ENCODE measurements at places on chromosomes 3 and 15.
A peak's percentile ranks its signal among the peaks of the same experiment; 100 is the strongest.

GRCh38 chr3:195441992-195442572, 738 bp downstream of the ACAP2 start:
- DNase-seq: peak; percentile 21

DNA sequence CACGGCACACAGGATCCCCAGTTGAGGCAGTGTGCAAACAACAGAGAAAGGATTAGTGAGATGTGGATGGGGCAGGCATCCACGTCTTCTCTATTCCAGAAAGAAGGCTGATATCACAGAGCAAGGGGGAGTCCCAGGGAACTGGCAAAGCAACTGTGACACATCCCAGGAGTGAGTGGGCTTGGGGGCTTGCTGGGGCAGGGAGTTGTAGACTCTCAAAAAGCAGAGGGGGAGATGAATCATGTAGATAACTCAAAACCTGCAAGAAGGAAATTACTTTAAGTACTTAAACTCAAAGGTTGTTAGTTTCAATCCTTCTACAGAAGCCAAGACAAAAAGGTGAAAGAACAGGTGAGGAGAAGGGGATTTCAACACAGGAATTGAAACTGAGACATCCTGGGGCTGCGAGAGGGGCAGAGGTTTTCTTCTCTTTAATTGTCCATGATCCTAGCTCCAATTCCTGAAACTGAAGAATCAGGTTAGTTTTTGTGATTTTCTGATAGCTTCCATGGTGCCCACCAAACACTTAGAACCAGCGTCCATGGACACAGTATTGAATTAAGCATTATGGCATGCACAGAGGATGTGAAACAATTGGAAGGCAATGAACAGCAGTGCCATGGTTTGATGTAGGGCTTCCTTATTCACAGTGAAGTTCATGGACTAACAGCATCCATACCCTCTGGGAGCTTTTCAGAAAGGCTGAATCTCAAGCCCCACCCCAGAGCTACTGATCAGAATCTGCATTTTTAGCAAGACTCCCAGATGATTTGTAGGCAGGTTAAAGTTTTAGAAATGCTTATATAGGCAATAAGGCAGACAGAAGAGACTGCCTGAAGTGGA, 52.0 kb downstream of the CCR3 start:
- DNase-seq: no peak

DNA sequence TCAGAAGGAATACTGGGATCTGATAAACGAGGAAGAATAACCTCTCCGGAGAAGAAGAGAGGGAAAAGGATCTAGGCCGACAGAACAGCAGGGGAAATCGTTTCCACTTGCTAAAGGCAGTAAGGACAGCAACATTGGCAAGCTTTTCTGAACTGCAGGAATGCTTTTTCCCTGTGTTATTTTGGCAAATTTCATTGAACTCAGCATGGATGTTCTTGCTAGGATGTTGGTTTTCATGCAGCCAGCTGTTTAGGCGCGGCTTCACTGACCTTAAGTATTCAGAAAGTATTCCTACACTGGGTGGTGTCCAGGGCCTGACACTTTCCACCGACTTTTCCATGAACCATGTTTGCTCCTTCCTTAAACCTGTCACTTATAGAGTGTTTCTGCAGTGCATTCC, 489.7 kb downstream of the CNTN3 start:
- DNase-seq: no peak

GRCh38 chr15:100818927-100819326, 60.7 kb upstream of the ALDH1A3 start:
- DNase-seq: peak; percentile 88

DNA sequence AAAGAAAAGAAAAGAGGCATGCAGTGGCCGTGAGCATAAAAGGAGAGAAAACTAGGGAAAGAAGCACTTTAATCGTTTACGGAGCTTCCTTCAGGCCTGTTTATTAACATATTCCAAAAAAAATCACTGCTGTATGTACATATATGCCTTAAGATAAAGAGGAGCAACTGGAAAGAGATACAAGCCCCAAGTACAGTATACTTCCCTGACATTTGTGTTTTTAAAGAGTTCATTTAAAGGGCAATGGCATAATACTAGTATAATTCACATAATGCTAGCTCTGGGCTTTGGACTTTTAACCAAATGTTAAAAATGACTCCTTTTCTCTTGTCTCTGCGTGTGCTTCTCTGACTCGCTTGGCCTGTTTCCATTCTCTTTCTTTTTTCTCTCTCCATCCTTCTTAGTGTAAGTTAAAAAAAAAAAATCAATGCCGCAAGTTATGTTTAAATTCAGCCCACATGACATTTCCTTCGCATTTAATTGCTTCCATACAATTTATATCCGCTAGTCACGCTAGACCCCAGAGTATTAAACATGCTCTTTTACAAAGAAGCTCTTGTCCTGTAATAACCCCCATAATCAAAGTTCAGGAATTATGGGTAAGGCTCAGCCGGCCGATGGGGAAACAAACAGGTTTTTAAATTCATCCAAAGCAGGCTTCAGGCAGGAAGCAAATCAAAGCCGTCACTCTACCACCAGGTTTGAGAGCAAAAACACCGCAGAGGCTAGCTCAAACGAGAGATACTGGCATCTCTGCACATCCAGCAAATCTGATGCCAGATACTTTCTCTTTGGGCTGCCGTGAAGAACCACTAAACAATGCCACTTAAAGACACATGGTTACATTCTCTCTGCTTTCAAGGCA, 19.4 kb downstream of the WWTR1 start:
- DNase-seq: peak; percentile 45

- no peak for DNase-seq
Observed at GRCh38 chr3:76871655-76872054, 168.2 kb upstream of the ROBO2 start.

DNA sequence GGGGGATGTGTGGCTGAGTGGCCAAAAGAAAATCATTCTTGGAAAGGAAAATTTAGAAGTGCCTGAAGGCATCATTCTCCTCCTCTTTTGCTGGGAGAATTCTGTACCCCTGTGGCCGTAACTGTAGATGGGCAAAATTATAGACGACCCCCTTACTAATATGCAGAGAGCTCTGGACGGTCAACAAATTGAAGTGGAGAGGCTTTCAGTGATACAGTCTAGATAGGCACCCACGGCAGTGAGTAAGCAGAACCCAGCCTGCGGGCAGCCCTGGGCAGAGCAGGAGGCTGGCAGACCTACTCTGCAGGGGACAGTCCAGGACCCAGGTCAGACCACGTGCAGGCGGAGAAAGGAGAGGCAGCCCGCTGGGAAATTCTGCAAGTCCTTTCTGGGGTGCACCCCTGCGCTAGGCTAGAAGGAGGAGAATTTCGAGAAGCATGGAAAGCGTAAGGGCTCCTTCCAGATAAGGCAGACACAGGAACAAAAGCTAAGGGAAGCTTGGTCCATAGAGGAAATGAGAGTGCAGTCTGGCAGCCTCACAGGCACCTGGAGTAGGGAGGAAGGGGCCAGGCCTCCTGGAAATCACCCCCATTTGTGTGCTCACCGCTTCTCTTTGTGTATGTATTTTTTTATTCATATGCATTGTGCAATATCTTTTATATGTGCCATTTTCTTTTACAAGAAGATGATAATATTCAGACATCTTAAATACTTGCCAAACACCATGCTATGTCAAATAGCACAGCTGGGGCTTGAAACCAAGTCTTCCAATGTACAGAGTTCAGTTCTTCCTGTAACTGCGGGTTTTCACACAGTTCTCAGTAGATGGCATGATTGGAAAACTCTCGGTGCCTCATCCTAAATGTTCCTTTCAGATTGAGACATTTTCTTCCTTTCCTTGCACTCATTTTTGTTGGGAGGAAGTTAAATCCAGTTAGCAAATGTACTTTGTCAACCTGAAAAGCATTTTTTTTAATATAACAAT, 40.2 kb downstream of the LRRK1 start:
- DNase-seq: no peak

GRCh38 chr3:34362910-34363309, 564.5 kb downstream of the PDCD6IP start:
- no peak for DNase-seq

DNA sequence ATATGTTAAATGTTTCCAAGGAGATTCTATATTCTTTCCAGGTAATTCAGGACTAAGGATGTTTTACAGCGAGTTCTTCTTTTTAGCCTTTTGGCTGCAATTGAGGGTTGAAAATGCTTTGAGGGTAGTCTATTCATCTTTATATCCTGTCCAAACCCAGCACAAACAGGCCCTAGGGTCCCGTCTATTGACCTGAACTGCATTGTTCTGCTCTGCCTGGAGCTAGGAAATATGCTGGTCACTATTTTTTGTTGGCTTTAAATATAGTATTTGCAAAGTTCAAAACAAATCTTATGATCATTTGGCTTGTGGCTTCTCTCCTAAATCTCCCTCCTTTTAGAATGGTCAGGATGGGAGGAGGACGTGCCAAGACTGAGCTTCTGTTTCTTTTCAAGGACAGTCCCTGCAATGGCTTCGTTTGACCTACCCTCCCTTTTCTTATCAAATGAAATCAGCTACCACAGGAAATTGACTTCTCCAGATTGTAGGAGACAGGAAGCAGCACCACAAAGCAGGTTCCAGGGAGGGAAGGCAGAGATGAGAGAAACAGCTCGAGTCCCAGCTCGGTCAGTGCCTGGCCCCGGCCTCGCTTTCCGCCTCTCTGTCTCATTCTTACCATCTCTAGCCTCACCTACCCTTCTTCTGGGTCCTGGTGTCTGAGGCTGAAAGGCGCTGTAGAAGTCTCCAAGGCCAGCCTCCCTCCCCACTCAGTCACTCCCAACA, 27.6 kb upstream of the NRROS start:
- no peak for DNase-seq

DNA sequence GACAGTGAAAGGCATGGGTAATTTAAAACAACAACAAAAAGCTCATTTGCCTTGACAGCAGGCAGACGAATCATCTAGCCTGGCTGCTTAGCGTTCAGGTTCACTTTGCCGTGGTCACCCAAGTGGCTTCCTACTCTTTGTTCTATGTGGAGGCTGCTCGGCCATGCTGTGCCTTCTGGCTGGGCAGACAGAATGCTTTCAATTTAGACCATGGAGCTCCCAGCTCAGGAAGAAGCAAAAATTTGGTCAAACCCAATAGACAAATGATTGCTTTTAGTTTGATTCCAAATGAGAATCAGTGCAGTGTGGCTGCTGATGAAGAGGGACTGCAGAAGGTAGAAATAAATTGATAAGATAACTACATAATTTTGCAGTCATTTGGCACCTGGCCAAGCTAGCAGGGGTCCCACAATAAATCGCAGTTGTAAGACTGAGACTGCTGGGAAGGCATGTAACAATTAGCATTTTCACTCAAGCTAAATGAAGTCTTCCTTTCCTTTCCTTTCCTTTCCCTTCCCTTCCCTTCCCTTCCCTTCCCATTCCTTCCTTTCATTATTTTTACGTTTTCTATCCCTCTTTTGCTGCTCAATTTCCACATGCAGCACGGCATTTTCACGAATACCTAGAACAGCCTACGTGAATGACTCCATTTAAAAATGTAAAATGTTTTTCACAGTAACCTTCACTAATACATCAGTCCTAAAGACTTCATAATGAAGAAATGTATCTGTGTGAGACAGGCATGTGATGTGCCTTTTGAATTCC, 360.4 kb upstream of the TGFBR2 start:
- no peak for DNase-seq

DNA sequence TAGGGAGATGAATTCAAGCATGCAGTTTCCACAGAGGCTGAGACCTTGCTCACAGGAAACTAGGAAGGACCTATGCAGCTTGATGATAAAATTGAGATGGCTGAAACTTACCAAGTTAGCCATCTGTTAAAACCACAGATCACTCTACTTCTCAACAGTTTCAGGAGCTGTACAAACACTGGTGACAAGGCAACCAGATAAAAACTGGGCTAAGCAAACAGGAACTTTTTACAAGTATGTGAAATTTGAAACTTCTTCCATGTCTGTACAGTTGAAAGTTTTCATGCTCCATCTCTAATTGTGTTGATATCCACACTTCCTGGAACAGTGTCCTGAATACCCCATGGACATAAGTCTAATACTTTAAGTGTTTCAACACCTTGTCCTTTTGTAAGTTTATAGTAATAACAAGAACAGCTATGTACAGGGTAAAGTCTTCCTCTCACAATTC, 78.2 kb downstream of the FAIM start:
- peak; percentile 90 for DNase-seq

- DNase-seq: no peak
Observed at GRCh38 chr3:124221422-124221821, 229.5 kb upstream of the ROPN1 start.

DNA sequence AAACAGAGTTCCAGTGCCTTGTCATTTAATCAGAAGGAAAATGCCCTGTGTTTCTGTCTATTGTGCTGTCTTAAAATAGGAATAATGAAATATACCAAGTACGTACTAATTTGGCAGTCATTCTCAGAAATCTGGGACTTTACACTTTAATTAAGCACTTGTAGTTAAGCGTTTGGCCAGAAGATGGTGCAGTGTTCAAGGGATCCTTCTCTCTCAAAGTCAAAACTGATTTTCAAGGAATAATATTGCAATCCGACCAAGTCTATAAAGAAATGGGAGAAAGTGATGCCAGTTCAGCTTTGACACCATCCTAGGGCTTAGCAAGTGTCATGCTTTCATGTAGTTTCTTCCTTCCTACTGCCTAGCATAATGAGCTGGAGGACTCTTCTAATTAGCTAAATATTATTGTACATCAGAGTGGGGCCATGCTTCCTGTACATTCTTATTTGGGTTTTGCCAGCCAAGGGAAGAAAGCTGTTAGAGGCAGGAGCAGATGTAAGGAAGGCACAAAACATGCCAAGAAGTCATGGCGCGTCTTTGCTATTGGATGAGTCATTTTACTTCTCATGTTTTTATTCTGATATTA, 64.8 kb downstream of the SAMMSON start:
- peak; percentile 45 for DNase-seq

DNA sequence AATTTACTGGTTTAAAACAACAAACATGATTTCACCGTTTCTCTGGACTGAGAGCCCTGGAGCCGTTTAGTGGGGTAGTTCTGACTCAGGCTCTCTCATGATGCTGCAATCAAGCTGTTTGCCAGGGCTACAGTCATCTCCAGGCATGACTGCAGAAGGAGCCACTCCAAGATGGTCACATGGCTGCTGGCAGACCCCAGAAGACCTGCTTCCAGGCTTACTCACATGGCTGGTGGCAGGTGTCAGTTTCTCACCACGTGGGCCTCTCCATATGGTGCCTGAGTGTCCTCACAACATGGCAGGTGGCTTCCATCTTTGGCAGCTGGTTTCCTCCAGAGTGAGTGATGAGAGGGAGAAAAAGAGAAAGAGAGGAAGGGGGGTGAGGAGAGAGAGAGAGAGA, 378.3 kb upstream of the RGMA start:
- no peak for DNase-seq

- DNase-seq: no peak
Observed at GRCh38 chr3:139227165-139227564, 116.7 kb upstream of the MRPS22 start.

- DNase-seq: no peak
Observed at GRCh38 chr3:166498446-166498845, 661.2 kb upstream of the BCHE start.

DNA sequence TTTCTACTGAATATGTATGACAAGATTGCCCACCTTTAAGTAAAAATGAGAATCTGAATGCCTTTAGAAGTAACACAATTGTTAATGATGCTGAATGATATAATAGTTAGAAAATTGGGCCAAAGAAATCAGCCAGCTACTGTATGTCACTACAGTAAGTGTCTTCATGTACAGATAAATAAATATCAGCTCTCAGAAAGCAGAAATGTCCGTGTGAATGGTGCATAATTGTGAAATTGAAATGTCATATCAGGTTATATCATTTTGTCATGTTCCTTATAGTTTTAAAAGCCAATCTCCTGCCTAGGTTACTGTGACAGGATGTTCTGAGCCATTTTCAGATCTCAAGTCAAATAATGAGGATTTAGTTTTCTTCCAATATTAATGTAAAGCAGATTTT, 90.6 kb upstream of the SNTN start:
- no peak for DNase-seq

- DNase-seq: no peak
Observed at GRCh38 chr3:11002371-11002807, 9.8 kb downstream of the SLC6A1 start.

Measured in fibroblast of villous mesenchyme (primary cell).